ENCODE measurements at places on chromosomes 1 and 21. TPM values are rescaled to one million over a fixed set of nuclear protein-coding genes. Genes with fewer than 3 reads are reported as not detected.

Gene NEK7
- total RNA-seq, result 46.1 TPM

DNA sequence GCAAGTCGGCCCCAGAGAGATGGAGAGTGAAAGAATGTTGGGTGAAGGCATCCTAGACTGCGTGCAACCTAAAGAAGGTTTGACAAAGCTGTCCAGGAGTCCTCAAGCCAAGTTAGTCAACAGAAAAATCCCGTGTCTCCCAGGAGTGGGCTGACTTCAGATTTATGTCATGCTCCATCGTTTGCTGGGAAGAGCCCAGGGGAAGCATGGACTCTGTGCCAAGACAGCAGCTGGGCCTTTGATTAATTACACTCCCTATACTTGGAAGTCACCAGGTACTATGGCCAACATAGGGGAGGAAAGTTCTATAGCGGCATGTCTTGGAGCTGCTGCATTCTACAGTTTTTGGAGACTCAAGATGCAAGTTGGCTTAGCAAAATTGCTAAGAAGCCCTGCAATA lies 247.4 kb downstream of the KAZN start:
- DNase-seq, result no peak

DNA sequence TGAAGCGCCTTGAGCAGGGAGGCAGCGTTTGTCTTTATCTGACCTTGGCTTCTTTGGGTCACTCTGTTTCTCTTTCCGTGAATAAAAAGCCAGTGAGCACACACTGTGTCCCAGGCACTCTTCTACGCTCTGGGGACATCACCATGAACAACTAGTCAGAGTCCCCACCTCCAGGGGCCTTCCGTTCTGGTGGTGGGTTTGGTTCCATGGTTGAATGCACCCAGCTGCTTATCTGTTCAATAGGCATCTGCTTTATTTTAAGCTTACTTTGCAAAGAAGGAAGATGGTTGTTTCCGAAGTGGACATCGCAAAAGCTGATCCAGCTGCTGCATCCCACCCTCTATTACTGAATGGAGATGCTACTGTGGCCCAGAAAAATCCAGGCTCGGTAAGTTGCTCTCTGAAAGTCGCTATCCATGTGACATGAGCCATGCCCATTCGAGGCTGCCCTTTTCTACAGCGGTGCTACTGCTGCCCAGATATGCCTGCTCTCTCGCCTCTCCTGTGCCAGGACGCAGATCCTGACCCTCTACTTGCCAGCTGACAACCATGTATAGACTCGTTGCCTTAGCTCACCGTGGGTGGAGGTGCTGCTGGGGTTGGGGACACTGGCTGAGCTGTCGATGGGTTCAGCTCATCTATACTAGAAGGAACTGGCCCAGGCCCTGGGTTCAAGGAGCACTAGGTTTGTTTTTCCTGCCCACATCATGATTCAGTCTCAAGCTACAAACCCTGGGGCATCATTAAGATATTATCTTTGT lies 5.9 kb downstream of the MX1 start:
- no peak for DNase-seq

- no peak for DNase-seq
These were observed 22.6 kb downstream of the KCNK1 start for GRCh38 chr1:233636503-233636877.

Gene LRRC39
- total RNA-seq, result 0.42 TPM

DNA sequence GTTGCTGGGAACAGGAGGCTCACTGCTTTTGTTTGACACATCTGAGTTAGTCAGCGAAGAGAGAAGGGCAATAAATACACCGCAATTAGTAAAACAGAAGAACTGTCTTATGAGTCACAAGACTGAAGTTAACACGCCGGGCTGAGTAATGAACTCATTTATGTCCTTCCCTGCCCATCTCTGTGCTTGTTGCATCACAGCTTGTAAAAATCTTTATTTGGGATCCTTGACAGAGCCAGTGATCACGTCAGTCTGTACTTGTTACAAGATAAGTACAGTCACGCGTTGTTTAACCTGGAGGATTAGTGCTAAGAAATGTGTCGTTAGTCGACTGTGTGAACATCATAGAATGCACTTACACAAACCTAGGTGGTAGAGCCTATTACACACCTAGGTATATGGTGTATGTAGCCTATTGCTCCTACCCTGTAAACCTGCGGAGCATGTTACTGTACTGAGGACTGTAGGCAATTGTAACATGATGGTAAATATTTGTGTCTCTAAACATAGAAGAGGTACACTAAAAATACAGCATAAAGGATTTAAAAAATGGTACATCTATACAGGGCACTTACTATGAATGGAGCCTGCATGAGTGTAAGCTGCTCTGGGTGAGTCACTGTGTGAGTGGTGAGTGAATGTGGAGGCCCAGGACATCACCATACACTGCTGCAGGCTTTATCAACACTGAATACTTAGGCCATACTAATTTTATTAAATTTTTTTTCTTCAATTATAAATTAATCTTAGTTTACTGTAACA lies 272.2 kb downstream of the TNR start:
- peak; percentile 86 for DNase-seq

Gene RGS7
- 0.27 TPM for total RNA-seq

Gene GNG12
- total RNA-seq, result 209 TPM

Gene ADCY10
- not detected for total RNA-seq

GRCh38 chr1:67892476-67893125 lies 59.3 kb upstream of the GNG12 start:
- DNase-seq, result no peak

Gene ANKRD45
- total RNA-seq, result 0.23 TPM

DNA sequence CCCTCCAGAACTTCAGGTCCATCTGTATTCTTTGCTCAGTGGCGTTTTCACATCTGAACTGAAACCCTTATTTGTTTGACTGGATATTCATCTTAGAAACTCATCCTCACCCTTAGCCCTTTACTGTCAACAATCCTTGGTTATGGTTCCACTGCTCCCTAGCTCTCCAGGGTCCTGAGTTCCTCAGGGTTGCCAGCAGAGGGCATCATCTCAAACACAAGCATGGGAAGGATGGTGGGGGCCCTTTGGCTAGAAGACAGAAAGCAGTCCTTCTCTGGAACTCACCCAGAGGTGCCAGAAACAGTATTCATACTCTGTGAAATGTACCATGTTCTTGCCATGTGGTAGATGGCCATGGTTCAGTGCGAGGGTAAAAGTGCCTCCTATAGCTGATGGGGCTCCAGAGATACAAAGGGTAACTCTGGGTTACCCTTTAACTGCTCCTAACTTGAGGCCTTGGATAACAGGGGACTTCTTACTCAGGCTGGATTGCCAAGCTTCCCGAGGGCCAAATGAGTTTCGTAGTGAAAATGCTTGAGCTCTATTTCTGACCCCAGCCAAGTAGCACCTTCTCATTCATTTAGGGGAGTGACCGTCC lies 11.3 kb downstream of the NCSTN start:
- peak; percentile 12 for DNase-seq

DNA sequence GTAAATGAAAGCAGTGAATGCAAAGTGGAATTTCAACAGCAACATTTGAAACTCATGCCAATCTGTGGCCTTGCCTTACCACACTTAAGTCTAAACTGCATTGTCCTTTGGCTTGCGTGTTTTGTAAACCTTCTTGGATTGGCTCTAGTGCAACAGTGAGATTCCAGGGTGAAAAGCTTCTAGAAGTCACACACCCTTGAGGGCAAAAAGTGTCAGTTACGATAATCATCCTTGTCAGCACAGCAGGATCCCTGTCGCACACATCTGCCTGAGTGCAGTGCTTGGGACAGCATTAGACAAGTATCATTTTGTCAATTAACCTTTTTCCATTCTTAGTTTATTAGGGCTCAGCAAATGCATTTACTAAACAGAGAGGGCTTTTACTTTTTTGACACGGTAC lies 243.4 kb upstream of the PTBP2 start:
- no peak for DNase-seq

GRCh38 chr1:159184201-159184600 lies 12.8 kb downstream of the CADM3 start:
- no peak for DNase-seq

DNA sequence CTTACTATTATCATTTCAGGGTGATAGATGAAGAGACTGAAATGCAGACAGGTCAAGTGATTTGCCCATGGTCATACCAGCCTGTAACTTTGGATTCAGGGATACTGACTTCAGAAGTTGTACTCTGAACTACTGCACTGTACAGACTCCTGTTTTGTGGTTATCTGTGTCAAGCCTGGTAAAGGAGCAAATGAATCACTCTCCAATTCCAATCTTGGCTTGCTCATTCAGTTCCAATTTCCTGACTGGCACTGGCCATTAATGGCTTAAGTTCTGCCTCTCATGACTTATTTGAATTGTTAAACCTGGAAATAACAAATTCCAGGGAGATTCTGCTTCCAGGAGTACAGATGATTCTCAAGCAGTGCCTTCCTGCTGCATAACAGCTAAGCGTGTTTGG lies 45.4 kb upstream of the PLD5 start:
- DNase-seq, result peak; percentile 39

GRCh38 chr1:56922070-56922469 lies 43.7 kb downstream of the C8B start:
- no peak for DNase-seq
